ENCODE measurements at places on chromosomes 4 and X. TPM values are rescaled to one million over a fixed set of nuclear protein-coding genes. Genes with fewer than 3 reads are reported as not detected.

The CNKSR2 gene
- 8.4 TPM for total RNA-seq

The CABS1 gene
- not detected for total RNA-seq

The MTMR8 gene
- total RNA-seq, result 6.4 TPM

The UGT2B10 gene
- not detected for total RNA-seq

The TKTL1 gene
- total RNA-seq, result not detected

The BMX gene
- not detected for total RNA-seq

The NXF2 gene
- not detected for total RNA-seq

The TBC1D25 gene
- total RNA-seq, result 11.1 TPM

The TBX22 gene
- total RNA-seq, result not detected

The BCOR gene
- 29.9 TPM for total RNA-seq

The POU4F2 gene
- total RNA-seq, result not detected

The SPACA5 gene
- not detected for total RNA-seq

The HADH gene
- total RNA-seq, result 56.1 TPM

The FAM9C gene
- total RNA-seq, result not detected

- DNase-seq, result no peak
Observed at GRCh38 chr4:38308728-38309311, 348.6 kb downstream of the PTTG2 start.

DNA sequence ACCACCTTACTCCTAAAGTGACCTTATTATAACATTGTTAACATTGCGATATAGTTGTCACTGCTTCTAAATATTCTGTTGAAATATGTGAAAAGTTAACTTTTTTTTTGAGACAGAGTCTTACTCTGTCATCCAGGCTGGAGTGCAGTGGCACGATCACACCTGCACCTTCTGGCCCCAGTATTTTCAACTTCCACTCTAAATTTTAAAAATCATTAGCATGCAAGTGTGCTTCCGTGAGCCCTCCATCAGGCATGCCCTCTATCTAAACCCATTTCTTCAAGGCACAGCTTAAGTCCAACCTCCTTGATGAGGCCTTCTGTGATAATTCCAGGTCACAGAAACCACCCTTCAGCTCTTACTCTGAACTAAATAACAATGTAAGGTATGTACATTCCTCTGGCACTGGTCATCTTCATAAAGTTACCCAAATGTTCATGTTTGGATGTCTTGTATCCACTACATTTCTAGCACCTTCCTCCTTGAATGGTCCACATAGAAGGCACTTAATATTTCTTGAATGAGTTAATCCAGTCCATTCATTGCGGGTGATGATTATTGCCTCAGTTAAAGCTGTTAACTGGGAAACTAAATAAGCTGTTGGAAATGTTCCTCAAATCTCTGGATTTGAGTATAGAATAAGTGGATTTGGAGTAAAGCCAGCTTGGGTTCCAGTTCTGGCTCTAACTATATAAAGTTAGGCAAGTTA, 38.6 kb upstream of the TMEM131L start:
- no peak for DNase-seq

DNA sequence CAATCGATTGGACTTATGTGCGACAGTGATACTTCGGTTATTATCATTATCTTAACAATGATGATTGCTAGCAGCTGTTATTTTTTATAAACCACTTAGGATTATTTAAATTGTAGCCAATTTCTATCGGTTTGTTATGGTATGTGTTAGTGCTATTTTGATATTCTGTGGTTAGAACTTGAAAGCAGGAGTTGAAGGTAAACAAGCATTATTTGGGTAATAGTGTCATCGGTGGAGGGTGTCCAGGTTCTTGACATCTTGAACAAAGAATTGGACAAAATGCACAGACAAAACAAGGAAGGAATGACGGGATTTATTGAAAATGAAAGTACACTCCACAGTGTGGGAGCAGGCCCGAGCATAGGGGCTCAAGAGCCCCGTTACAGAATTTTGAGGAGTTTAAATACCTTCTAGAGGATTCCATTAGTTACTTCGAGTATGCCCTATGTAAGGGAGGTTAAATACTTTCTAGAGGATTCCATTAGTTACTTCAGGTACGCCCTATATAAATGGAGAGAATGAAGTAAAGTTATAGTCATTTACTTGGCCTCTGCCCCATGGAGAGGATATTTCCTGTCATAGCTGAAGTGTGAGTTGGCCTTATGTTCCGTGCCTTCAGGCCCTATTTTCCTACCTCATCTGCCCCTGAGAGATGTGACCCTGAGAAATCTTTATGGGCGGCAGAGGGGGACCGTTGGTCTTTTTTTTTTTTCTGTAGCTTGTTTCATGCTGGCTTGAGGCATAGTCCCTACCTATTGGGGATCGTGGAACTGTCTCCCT, 13.1 kb downstream of the MOB1B start:
- no peak for DNase-seq

- DNase-seq, result peak; percentile 5
Observed at GRCh38 chrX:145405012-145405411, 157.7 kb downstream of the SPANXN1 start.

DNA sequence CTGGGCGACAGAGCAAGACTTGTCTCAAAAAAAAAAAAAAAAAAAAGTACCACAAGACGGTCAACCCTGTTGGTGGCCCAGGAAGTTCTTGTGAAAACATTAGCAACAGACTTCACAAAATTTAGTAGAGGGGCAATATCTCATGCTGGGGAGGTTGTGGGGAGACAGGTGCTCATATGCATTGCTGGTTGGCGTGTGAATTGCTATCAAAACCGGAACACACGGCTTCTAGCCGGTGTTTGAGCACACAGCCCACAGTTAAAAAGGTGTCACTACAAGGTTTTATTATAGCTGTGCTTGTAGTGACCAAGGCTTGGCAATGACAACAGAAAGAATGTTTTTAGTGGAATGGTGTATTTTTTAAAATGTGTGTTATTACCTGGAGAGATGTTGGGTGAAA, 41.8 kb downstream of the SMS start:
- no peak for DNase-seq

- no peak for DNase-seq
Observed at GRCh38 chr4:108068442-108068841, 78.8 kb downstream of the HADH start.

DNA sequence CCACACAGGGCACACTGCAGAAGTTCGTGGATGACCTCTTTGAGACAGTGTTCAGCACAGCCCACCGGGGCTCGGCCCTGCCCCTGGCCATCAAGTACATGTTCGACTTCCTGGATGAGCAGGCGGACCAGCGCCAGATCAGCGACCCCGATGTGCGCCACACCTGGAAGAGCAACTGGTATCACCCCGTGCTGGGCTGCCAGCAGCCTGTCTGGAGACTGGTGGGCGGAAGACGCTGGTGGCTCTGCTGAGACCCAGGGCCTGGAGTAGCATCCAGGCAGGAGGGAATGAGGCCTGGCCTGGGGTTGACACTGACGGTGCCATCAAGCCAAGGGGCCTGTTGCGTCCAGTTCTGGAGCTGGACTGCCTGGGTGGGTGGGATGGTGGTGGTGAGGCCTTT, 8.6 kb downstream of the LAGE3 start:
- DNase-seq, result no peak

GRCh38 chr4:19729886-19730651, 521.6 kb upstream of the SLIT2 start:
- DNase-seq, result no peak

- no peak for DNase-seq
Observed at GRCh38 chrX:70168238-70169188, 8.8 kb upstream of the DGAT2L6 start.

DNA sequence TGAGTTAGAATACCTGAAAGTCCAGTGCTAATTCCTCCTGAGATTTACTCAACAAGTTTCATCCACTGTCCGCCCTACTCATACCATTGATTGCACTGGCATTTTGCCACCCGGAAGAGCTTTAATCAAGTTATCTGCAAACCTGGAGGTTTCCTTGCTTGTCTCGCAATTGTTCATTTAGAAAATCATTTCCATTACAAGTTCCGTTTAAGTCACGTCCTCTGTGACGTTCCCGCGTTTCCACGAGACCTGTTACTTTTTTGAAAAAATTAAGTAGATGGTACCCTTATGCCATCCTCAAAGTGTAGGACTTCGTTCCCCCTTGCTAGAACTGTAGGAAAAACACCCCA, 761 bp upstream of the FRYL start:
- DNase-seq, result peak; percentile 67

DNA sequence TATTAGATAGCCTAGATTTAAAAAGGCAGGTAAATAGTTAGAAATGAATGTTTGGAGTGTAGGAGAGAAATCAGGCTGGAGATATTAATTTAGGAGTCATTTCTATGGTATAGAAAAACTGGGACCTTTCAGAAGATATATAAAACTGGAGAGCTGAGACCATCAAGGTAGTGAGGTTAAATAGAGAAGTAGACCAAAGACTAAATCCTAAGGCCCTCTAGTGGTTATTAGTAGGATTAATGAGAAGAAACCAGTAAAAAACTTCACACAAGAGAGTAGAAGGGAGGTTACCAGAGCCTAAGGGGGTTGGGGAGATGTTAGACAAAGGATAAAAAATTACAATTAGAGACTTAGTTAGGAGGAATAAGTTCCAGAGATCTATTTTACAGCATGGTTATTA, 351.0 kb upstream of the SPANXN1 start:
- DNase-seq, result no peak

- no peak for DNase-seq
Observed at GRCh38 chr4:133802359-133803140, 399.0 kb downstream of the PABPC4L start.

GRCh38 chr4:132479543-132479942, 669.6 kb upstream of the PCDH10 start:
- no peak for DNase-seq

DNA sequence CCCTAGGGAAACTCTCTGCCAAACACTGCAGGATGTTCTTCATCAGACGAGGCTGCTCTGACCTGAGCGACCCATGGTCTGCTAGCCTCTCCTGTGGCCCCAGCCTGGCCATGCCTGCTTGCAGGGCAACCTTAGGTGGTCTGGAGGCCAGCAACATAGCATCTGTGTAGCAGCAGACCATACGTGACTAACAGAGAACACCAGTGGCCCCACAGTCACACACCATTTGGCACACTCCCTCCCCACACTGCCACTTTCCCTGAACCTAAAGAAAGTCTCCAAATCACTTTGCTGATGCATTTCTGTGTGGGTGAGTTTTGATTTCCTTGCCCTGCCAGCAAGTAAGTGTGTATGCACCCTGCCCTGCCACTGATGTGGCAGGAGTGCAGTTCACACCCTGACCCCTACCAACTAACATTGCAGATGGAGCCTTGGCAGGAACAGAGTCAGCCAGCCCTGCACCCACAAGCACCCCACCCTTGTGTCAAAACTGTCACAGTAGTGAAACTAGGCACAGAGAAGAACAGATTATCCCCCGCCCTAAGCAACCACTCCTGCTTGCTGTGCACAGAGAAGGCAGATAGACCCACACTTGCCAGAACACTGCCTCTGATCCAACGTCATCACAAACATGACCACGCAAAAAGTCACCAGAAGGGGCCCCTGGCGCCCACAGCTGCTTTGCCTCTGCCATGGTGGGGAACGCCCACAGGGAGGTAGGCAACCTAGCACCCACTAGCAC, 249.1 kb downstream of the SPIN4 start:
- DNase-seq, result no peak

GRCh38 chr4:69702201-69702600, 49.2 kb upstream of the UGT2A1 start:
- no peak for DNase-seq

DNA sequence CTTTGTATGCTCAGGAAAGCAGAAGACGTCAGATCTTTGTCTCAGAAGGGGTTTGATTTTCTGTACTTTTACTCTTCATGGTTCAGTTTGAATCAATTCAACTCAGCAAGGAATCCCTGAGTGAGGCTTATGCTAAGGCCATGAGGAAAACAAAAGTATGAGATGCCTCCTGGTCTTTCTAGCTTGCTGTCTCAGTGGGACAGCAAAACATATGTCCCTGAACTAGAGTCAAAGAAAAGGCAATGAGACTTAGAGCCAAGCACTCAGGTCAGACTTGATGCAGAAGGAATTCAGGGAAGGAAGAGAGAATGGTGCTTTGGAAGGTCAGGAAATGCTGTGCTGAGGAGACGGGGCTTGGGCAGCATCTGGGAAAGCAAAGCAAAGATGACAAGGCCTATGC, 236.2 kb upstream of the SFRP2 start:
- no peak for DNase-seq

GRCh38 chr4:56410247-56411062, 23.2 kb upstream of the AASDH start:
- DNase-seq, result peak; percentile 11

GRCh38 chr4:53537606-53538005, 53.7 kb downstream of the LNX1 start:
- no peak for DNase-seq

- DNase-seq, result no peak
Observed at GRCh38 chr4:76539979-76540378, 105.0 kb downstream of the SHROOM3 start.

GRCh38 chrX:93673869-93674271, at the start of gene FAM133A:
FAM133A (plus strand) TSS chrX:93674206; CDS start chrX:93709420, 35,214 bp downstream.
- DNase-seq, result peak; percentile 3

DNA sequence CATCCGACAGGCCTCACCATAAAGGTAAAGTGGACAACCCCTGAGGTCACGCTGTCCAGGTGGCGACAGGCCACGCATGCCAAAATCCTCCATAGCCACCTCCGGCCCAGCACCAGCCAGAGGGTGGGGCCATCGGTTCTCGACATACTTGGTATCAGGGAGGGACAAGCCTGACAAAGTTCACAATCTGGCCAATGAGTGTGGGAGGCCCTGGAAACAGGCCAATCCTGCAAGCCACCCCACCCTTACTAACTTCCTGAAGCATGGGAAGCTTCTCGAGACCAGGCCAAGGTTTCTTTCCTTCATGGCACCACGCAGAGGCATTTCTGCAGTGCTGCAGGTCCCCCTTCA, 73.8 kb downstream of the MTMR1 start:
- no peak for DNase-seq

DNA sequence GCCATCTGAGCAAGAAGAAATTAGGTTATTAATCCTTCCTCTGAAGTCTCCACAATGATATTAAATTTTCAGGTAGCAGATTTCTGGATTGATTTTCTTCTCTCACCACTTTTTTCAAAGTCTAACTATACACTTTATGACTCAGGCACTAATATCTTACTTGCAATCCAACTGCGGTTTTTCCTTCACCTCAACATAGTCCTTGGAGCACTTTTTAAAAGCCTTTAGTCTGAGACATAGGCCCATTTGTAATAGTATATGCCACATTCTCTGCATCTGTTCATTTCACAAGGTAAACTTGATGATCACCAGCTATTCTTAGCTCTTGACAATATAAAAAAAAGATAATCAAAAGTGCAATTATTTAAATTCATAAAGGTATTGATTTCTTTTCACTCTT, 55.9 kb upstream of the EDNRA start:
- no peak for DNase-seq

DNA sequence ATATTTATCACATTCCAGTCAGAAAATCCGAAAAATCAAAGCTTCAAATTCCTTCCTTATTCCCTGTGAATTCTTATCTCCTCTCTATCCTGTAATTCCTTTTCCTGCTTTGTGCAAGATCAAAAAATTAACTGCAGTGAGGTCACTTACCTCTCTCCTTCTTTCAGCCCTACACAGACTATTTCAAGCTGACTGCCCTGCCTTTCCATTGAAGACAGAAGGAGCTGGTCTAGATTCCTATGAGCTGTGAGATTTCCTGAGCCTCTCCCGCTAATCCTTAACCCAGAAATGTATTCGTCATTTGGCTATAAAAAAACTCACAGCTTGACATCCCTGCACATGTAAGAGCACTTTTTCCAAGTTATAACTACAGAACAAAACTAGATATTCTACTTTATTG, 26.6 kb downstream of the TRIML2 start:
- no peak for DNase-seq

GRCh38 chr4:122689972-122690371, 42.5 kb upstream of the BBS12 start:
- no peak for DNase-seq

- no peak for DNase-seq
Observed at GRCh38 chrX:46404774-46405173, 140.4 kb downstream of the ZNF674 start.

GRCh38 chr4:2337131-2337723, 75.3 kb upstream of the MXD4 start:
- peak; percentile 2 for DNase-seq

Measured in activated naive CD4-positive, alpha-beta T cell treated with anti-CD3 and anti-CD28 coated beads for 36 hours (primary cell).